ENCODE measurements at places on chromosomes 1 and 21. TPM values are rescaled to one million over a fixed set of nuclear protein-coding genes. Genes with fewer than 3 reads are reported as not detected.

Gene DPM3
- 61.3 TPM for total RNA-seq

Gene SERTAD4
- 47.2 TPM for total RNA-seq

Gene VSIG8
- not detected for total RNA-seq

DNA sequence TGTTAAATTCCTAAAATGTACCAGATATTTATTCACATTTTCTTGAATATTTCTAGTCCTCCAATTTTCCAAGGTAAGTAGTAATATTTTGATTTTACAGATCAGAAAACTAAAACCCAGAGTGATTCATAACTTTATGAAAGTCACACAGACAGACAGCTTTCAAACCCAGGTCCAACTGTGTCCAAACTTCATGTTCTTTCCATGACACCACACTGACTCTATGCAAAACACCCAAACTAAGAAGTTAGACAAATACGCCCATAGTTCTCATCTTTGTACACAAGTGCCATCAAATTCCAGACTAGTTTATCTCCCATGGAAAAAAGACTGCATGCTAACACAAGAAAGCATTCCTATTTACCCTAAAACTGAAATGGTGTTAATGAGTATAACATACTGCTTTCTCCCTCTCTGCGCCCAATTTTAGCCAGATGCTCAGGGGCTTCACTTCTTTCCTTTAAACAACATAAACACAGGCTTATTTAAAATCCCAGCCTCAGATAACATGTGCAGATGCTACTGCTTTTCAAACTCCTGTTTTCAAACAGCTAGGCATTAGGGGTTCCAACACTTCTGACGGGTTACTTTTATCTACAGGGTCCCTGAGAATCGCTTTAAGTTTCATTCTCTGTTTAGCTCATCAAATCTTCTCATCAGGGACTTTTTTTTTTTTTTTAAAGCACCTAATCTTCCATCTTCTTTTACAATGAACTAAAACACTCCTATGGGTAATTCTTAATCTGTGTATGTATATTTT is 44.6 kb downstream of the WASF2 start:
- DNase-seq = no peak

DNA sequence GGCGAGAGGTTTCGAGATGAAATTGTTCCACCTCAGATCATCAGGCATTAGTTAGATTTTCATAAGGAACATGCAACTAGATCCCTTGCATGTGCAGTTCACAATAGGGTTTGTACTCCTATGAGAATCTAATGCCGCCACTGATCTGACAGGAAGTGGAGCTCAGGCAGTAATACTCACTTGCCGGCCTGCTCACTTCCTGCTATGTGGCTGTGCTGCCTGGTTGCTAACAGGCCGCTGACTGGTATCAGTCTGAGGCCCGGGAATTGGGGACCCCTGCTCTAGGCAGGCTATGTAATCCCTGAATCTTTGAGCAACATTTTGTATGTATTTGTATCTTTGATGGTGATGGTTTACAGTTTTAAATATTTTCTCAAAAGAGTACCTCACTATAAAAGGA is 32.5 kb downstream of the XKR8 start:
- no peak for DNase-seq

DNA sequence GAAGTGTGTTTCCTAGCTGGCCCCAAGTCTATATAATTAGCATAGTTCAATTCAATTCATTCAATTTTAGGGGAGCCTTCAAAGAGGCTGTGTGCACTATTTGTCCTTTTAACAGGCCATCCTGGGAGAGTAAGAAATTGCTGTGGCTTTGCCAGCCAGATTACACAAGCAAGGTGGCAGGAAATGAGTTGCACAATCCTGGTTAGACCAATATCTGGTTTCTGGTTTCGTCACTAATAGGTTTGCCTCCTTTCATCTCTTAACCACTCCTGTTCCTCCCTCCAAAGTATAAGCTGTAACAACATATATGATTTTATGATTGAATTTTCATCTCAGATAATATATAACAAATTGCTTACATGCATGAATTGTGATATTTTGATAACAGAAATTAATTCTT is 84.1 kb upstream of the NEGR1 start:
- DNase-seq = no peak

DNA sequence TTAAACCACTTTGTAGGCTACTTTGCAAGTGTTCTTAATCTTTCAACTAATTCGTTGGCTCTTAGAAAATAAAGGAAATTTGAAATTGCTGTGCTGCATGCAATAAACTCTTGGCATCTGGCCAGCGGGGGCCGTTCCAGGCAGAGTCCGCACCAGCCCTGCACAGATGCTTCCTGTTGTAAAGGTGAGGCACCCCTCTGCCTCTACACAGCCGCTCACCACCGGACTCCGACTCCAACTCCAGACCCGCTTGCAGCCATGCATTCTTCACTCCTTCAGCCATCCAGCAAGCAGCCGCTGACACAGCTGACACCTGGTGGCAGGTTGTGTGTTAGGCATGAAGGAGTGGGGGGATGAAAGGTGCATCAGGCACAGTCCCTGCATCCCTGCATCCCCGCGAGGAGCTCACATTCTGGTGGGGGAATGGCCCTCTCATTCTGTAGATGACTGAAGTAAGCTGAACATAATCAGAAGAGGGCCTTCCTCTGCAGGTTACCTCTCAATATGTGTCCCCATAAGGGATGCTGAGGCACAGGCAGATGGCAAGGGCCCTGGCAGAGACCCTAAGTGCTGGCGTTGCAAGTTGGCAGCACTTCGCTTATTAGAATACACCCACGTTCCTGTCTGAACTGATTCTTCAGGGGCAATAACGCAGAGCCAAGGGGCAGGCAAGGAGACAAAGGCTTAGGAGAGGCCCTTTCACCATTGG is 56.8 kb downstream of the GLIS1 start:
- no peak for DNase-seq

DNA sequence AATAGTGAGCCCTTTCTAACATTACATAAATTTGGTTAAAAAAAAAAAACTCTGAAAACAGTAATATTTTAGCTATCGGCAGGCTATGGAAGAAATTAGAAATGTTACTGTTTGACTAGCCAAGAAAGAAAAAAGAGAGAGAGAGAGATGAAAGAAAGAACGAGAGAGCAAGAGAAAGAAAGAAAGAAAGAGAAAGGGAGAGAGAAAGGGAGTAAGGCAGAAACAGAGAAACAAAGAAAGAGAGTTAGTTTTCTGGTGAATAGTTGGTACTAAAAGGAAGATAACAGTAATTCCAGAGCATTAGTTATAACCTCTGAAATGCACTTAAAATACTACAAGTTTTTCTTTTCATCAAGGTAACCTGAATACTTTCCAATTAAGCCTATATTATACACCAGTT is 160.3 kb upstream of the HP1BP3 start:
- DNase-seq = no peak

DNA sequence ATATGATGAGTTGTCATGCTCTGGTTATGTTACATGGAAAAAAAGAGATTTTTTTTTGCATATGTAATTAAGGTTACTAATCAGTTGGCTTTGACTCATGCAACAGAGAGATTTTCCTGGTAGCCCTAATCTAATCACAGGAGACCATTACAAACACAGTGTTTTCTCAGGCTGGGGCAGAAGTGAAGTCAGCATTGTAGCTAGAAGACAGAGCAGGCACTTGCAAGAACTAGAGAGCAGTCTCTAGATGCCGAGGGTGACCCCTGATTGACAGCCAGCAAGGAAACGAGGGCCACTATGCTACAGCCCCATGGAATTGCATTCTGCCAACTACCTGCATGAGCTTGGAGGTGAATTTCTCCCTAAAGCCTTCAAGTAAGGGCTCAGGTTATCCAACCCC is 151.3 kb downstream of the RUNX1 start:
- no peak for DNase-seq

DNA sequence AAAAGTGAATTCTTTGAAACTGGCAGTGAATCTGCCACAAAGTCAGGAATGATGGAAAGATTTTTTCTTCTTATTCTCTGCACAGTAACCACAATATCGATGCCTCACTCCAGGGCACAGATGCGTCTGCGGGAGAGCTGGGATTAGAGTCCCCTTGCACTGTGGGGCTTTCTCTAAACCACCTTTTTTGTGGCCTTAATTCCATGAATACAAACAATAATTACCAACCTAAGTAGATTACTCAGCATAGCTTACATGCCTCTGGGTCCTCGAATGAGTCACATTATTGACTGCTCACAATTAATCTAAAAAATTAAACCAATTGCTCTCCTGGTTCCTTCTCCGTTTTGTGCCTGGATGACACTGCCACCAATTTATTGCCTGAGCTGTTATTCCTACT is 125.8 kb downstream of the KAZN start:
- DNase-seq = no peak

- no peak for DNase-seq
Measured at GRCh38 chr1:119783354-119784185, 14.9 kb upstream of the HMGCS2 start.

DNA sequence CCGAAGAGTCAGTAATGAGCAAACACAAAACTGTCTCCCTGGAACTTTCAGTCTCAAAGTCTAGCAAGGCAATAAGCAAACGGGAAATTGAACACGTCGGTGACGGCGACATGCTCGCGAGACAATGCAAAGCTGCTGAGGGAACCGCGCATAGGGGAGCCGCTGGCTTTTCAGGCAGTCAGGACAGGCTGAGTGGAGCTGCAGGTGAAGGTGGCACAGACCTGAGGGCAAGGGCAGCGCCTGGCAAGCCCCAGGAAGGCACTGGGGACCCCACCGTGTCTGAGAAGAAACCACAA is 4.9 kb downstream of the INTS11 start:
- DNase-seq = no peak

DNA sequence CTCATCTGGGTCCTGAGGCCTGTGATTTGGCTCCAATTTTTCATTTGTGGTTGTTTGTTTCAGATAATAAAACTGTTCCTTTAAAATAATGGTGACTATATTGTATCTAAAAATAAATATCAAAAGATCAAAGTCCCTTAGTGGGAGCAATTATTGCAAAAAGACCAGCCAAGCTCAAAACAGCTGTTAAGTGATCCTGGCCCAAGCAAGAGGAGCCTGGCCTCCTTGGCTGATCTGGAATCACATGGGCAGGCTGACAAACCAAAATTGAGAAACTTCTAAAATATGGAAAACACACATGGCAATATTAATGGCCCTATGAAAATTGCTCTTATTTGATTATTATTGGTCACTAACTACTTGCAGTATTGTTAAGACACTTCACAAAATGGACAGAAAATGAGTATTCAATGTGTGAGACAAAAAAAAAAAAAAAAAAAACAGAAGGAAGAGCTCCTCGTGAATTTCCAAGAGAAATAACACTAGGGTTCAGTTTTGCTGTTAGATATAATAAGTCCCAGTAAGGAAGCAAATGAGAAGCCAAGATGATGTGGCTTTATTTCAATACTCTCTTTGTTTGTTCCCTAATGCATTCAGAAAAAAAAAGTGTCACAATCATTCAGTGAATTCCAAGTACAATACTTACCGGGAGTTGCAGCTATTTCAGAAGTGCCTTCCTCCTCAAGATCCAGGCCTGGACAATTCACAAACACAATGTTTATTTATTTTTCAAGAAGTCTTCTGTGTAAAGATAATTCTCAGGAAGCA is 105.1 kb downstream of the SEC16B start:
- no peak for DNase-seq

DNA sequence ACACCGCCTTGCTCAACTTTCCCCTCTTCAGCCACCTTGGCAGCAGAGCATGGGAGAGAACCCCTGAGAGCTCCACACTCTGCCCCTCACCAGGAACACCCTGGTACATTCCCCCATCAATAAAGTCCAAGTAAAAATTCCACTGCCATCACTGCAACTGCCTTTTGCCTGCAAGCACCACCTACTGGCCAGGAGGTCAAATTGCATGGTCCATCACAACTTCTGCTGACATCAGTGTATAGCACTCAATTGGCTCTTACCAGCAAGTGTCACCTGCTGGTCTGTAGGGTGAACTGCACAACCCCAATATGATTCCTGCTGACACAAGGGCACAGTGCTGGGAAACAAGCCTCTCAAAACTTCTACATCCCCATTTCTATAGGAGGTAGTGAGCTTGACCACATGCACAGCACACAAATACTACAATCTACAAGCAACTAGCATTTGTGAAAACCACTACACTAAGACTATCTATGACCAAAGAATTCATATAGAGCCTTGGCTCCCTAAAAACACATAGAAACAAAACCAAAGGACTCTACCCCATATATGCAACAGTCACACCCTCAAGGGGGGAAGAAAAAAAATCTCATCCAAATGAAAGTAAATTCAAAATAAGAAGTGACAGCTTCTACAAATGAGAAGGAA is 69.2 kb downstream of the FASLG start:
- no peak for DNase-seq

- no peak for DNase-seq
Measured at GRCh38 chr1:50978144-50978851, 8.3 kb downstream of the CDKN2C start.

DNA sequence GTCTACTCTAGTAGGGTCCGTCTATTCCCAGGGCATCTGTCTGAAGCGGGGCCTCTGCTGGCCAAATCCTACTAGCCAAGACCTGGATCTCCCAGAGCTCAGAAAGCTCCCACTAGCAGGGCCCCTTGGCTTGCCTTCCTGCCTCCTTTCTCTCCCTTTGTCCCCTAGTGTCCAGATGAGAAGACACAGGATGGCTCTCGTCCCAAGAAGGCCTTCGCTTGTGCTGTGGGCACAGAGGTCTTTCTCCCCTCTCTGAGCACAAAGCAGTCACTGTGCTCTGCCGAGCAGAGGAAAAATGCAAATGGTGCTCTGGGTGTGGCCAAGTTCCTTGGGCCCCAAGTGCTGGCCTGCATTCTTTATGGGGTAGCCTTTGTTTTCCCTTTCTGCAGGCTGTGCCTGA is 13.0 kb upstream of the GPR137B start:
- no peak for DNase-seq

DNA sequence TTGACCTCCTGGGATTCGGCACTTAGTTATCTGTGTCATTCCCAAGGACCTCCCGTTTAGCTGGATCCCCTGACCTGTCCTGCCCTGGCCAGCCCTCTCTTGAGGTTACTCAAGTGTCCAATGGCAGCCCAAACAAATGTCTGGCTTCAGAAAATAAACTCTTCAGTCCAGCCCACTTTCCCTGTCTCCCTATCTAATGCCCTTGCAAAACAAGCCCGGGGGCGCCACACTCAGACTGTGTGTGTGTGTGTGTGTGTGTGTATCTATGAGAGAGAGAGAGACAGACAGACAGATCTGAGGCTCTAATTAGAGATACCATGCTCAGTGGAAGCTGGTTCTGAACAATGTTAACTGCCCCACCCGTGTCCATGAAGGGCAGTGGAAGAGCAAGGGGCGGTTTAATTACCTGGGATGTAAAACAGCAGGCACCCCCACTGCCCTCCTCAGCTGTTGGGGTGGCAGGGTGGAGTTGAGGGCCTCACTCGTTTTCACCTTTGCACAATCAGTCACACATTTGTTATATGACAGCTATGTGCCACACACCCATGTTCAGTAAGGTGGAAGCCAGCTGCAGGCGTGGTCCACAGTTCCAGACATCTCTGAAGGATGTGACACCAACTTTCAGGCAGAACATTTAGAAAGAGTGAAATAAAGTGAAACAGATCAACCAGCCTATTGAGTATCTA is 57.4 kb downstream of the B3GALT5 start:
- DNase-seq = peak; percentile 75

- no peak for DNase-seq
Measured at GRCh38 chr1:217687511-217687910, 56.4 kb downstream of the SPATA17 start.

DNA sequence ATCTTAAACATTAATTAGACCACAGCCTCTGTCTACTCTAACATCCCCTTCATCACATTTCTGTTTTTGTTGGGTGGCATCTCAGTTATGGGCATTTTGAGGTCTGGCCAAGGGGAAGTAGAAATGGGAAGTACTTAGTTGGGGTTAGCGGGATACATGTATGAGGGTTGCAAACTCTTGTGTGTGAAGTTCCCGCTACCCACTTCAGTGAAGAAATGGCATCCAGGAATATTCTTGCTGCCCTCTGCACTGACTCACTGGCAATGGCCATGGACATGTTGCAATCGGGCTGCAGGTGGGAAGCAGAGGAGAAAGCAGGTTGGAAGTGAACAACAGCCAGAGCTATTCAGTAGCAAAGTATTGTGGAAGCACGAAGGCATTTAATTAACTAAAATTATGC is 7.4 kb downstream of the CD48 start:
- DNase-seq = no peak

Measured in osteocyte (in vitro differentiated cells).